COR-L47 (cell line): ENCODE measurements at places on chromosomes 1 and 21.
A peak's percentile ranks its signal among the peaks of the same experiment; 100 is the strongest.

DNA sequence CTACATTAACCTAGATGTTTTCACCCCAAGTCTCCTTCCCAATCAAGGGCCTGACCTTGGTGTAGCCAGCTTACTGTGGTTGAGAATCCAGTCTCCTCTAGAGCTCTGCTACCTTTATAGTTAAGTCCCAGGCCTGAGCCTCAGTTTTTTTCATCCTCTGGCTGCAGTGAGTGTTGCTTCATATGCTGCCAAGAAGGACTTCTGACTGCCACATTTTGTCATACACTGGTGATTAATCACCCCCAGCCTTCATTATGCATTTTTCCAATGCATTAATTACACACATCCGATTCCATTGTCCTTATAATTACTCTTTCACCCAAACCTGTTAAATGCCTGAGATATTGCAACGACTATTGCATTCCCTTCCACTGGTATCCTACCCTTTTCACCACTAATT lies 66.3 kb upstream of the FGGY start:
- DNase-seq: no peak

DNA sequence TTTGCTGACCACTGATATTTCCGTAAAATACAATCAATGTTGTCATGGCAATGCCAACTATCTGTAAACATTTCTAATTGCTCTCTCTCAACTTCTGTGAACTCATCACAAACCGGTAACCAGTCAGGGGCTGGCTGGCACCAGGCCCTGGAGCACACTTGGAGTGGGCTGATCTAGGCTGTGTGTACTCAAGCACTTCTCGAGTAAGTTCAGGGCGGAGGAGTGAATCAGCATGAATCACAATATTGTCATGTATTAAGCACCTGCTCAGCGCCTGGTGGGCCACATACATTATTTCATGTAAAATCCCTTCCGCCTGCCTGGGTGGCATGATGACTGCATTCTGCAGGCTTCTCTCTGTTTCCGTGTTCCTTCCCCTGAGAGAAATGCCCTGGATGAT lies 212.4 kb downstream of the FOXD2 start:
- DNase-seq: peak; percentile 74

DNA sequence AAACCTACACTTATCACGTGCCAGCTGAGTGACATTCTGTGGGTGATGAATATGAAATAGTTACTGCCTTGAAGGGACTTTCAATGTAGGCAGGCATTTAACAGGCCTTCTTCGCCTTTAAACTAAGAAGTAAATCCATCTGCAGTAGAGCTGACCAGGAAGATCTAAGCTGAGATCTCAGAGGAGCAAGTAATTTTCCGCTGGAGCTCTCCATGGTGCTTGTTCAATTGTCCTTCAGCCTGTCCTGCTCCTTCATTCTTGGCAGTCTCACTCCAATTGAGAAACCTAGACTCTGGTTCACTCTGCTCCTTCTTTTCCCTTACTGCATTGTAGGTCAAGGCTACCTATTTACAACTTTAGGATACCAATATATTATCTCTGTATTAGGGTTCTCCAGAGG lies 183.5 kb downstream of the HMCN1 start:
- DNase-seq: no peak

- DNase-seq: no peak
These were observed 10.4 kb downstream of the MPZ start for GRCh38 chr1:161299347-161299746.

GRCh38 chr1:224333939-224334786 lies 4.2 kb upstream of the NVL start:
- no peak for DNase-seq

GRCh38 chr1:158149175-158149574 lies 31.5 kb upstream of the CD1D start:
- DNase-seq: no peak

- DNase-seq: no peak
These were observed 40.4 kb upstream of the RPL11 start for GRCh38 chr1:23651069-23651808.

GRCh38 chr1:60228041-60228491 lies 154.5 kb upstream of the C1orf87 start:
- DNase-seq: no peak

- no peak for DNase-seq
These were observed 496.2 kb upstream of the RGS18 start for GRCh38 chr1:191662051-191662450.

DNA sequence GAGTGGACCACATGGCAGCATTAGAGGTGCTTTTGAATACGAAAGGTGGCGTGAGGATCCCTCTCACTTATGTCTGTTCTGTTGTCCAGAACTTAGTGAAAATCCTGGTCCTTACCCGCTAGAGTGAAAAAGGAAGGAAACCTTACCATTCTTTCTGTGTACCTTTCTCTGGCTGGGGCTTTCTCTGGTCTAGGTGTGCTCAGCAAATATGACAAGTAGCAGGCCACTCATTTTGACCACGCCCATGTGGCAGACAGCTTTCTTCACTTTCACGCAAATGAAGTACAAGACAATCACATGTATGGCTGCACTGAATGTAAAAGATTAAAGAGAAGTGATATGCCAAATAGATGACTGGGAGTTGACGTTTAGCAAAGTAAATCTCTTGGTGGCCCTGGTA lies 131.9 kb downstream of the FGGY start:
- DNase-seq: no peak

GRCh38 chr1:47232187-47232874 lies at the start of gene TAL1:
TSS of gene TAL1 (minus strand) at chr1:47232225. CDS start at chr1:47225888, 6,337 bp downstream.
- no peak for DNase-seq

DNA sequence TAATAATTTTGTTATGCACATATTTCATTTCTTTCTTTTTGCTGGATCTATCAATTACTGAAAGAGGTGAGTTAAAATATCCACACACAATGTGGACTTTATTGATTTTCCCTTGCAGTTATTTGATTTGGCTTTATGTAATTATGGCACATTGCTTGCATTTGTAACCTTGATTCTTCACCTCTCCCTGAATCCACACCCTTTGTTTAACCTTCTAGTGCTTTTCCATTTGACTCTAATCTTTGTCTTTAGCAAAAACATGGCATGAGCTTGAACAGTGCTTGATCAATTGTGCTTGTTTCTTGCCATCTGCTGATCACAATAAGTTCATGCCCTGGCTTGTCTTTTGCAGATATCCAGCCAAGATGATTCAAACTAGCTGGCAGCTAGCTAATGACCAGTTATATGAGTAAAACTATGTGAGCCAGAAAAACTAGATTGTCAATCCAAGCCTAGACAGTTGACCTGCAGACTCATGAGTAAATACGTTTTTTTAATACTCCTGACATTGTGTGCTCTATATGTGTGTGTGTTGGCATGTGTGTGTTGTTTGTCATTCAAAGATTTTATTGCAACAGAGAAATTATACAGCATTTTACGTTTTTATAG lies 899.2 kb downstream of the NCAM2 start:
- DNase-seq: no peak

GRCh38 chr1:11540773-11541160 lies 61.8 kb downstream of the DISP3 start:
- DNase-seq: no peak

DNA sequence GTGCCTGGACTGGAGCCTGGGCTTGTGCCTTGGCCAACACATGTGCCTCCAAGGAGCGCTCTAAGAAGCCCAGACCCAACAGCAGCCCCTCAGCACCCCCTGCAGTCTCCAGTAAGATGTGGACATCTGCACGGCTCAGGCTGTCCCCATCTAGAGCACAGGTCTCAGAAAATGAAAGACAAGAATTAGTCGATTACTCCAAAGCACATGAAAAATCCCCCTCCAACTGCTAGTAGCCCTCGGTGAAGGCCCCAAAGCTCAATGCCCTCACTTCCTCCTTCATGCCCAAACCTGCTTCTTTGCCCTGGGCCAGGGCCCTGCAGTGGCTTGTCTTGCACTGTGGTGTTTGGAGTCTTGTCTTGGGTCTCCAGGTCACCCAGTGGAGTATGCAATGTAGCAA lies 21.9 kb upstream of the ERO1B start:
- no peak for DNase-seq

DNA sequence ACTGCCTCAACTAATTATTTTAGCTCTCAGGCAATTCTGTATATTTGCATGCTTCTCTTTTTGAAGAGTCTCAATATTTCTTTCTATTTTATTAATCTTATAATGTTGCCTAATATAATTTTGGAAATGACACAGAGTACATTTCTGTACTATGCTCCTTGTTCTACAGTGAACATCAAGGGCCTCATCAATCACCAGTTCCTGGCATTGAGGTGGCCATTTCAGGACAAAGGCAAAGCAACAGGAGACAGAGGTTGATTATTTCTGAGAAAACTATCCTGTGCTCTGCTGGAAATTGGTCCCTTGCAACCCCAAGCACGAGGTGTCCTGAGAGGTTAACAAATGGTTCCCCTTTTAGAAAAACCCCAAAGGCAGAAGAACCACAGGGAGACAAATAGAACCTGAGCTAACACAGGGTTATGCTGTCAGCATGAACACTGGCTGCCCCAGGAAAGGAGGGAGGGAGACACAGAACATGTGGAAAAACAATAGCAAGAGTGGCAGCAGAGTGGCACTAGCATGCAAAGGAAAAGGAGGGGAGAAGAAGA lies 63.9 kb upstream of the VAV3 start:
- DNase-seq: no peak

DNA sequence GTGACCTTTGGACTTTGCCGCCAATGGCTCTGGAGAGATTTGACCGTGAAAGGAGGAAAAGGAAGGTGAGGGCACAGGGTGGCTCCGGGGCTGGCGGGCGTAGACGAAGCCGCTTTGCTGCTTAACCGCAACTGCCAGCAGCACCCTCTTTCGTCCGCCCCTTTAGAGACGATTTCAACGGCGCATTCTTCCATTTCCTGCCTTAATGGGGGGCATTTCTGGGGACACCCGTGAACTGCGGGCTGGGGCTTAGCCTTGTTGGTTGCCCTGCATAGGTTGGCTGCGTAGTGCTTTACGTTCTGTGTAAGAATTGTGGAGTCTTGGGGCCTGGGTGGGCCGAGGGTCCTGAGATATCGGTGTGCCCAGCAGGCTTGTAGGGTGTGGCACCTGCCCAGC lies 6.7 kb upstream of the NPHP4 start:
- DNase-seq: no peak

DNA sequence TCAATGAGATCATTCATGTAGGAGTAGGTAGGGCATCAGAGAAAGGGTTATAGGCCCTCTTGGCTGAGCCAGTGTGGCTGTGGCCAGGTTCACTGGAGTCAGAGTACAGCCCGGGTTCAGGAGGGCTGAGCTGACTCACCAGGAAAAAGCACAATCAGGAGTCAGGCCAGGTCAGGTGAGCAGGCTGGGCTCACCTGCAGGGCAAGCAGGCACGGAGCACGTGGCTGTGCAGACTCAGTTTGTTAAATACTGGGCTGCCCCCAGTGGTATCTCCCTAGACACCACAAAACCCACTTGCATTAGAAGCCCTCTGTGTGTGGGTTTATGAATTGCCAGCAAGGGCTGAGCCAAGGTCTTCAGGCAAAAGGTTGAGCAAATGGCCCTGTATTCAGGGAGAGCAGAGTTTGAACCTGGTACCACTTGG lies 122.1 kb upstream of the SERBP1 start:
- no peak for DNase-seq

DNA sequence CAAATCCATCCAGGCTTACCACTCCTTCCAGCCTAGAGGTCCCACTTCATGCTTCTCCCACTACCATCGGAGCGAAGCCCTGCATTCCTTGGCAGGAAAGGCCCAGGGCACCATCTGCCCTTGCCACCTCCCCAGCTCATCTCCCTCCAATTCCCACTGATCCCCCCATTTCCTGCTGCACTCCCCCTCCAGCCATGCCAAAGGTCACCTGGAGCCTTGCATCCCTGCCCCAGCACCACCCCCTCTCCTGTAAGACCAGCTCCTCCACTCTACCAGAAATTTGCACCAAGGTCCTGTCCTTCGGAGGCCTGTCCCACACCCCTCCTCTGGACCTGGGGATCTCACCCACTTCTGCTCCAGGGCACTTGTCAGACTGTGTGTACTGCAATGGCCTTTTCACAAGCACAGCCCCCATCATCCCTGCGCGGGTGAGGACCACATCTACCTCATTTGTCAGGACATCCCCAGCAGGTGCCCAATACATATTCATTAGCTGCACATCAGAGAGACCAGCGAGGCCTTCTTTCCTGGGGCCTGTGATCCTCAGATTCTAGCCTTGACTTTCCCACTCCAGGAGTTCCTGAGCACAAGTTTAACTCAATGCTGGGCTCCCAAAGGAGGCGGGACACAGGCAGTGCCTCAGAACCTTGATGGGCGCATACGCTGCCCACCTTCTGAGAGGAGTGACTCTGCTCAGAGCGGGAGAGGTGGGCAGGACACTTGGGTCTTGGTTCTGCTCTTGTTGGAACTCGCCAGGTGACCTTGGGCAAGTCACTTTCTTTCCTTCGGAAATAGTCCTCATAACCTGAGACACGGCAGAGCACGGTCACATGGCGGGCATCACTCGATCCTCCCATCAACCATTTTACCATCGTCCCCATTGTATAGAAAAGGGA lies 49.9 kb upstream of the EDN2 start:
- DNase-seq: no peak

DNA sequence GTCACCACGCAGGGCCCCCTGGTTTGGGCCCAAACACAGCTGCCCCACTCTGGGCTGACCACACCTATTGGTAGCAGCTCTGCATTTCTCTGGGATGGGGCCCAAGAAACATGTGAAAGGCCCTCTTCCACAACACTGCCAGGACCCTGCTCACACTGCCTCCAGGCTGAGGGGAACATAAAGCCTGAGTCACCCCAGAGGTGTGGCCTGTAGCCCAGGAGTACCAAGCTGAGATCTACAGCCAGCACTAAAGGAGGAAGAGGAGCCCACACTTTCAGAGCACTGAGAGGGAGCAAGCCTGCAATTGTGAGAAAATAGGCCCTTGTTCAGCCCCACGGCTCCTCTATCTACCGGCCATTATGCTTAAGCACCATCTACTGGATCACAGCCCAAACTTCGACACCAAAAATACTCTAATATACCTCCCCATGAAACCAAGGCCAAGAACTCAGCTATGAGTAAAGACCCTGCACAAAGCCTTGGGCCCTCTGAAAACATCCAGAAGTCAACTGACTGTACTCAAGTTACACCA lies 14.4 kb upstream of the OR2T10 start:
- no peak for DNase-seq

DNA sequence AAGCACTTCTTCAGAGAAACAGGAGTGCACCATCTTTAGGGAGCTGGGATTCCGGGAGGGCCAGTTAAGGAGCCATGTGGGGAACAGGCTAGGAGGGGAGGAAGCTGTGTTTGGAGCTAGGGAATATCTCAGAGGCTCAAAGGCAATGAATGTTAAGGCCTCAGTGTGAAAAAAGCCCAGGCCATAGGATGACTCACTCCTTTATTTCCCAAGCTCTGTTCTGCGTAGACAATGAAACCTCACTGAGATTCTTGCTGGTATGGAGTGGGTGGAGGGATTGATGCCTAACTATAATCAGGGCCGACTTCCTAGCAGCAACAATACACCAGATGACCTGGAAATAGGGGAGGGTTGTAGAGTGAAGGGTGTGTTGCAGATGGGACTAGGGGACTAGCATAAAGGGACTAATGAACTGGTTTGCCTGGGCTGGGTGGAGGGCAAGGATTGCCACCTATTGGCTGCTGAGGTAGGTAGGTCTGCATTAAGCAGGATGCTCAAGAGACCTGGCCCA lies 2.1 kb downstream of the GNAT2 start:
- DNase-seq: no peak

- peak; percentile 64 for DNase-seq
These were observed 157.2 kb downstream of the PLA2G4A start for GRCh38 chr1:186985889-186986491.
